GM23248 (cell line): ENCODE measurements at places on chromosomes 1 and 21. TPM values are rescaled to one million over a fixed set of nuclear protein-coding genes. Genes with fewer than 3 reads are reported as not detected.

Gene AMY1A
- not detected in 2 replicates for total RNA-seq

Gene PCSK9
- total RNA-seq: 0.11 and 0.25 TPM in 2 replicates

GRCh38 chr1:206883160-206883559, 14.1 kb upstream of the IL24 start:
- no peaks in the 10 kb centered on the region for H3K36me3 ChIP-seq
- H3K27ac ChIP-seq: no peak overlapping the region
- no peaks in the 10 kb centered on the region for H3K27me3 ChIP-seq
- DNase-seq: no peak
- no peak overlapping the region for H3K4me3 ChIP-seq

GRCh38 chr1:180522213-180522515, 19.8 kb upstream of the ACBD6 start:
- H3K27ac ChIP-seq: no peak overlapping the region
- H3K36me3 ChIP-seq: no peaks in the 10 kb centered on the region
- H3K27me3 ChIP-seq: no peaks in the 10 kb centered on the region
- 0 out of 2 replicates have a peak, but pooled peaks cover under 1% of the 10 kb centered on the region for H3K4me1 ChIP-seq

DNA sequence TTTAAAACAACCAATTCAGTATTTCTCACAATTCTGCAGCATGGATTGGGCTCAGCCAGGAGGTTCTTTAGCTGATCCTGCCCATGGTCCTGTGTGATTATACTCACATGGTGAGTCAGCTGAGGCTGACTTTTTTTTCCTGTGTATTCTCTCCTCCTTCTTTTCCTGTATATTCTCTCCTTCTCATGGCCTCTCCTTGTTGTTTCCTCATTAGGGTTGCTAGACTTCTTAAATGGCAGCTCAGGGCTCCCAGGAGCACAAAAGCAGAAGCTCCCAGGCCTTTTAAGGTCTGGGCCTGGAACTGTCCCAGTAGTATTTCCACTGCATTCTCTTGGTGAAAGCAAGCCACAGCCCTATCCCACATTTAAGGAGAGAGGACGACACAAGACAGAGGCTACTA, 26.8 kb downstream of the VANGL1 start:
- DNase-seq: peak; percentile 22
- H3K4me1 ChIP-seq: peaks cover 19% of the 10 kb centered on the region
- H3K27ac ChIP-seq: peak overlapping the region; percentile 35
- H3K36me3 ChIP-seq: peaks cover 23% of the 10 kb centered on the region; the same call in 1 of the 2 replicates
- no peaks in the 10 kb centered on the region for H3K27me3 ChIP-seq

DNA sequence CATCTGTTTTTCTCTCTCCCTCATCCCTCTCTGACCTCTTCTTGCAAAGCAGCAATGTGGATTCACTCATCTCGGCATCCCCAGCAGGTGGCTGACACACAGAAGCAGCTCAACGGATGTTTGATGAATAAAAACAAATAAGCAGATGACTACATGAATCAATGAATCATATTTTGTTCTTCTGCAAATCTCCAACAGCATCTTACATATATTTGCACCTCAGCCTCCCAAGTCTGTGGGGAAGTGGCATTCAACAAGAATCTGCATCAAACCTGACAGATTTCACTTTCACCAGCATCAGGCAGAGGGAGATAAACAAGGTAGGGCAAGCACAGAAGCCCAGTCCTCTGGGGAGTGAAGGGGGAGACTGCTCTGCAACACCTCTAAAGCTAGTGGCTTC, 34.0 kb downstream of the CAPN8 start:
- no peak overlapping the region for H3K27ac ChIP-seq
- no peaks in the 10 kb centered on the region for H3K36me3 ChIP-seq
- DNase-seq: peak; percentile 13
- no peak overlapping the region for H3K4me3 ChIP-seq
- H3K27me3 ChIP-seq: peaks cover 55% of the 10 kb centered on the region
- H3K4me1 ChIP-seq: no peaks in the 10 kb centered on the region

GRCh38 chr1:93441589-93441988, 6.3 kb upstream of the FNBP1L start:
- no peaks in the 10 kb centered on the region for H3K36me3 ChIP-seq
- no peak for DNase-seq
- no peaks in the 10 kb centered on the region for H3K27me3 ChIP-seq
- no peak overlapping the region; the same call in 1 of the 2 replicates for H3K27ac ChIP-seq
- H3K4me3 ChIP-seq: no peak overlapping the region

GRCh38 chr1:204634260-204634910, 51.2 kb downstream of the LRRN2 start:
- H3K4me3 ChIP-seq: no peak overlapping the region
- DNase-seq: no peak
- H3K36me3 ChIP-seq: no peaks in the 10 kb centered on the region
- H3K4me1 ChIP-seq: no peaks in the 10 kb centered on the region

DNA sequence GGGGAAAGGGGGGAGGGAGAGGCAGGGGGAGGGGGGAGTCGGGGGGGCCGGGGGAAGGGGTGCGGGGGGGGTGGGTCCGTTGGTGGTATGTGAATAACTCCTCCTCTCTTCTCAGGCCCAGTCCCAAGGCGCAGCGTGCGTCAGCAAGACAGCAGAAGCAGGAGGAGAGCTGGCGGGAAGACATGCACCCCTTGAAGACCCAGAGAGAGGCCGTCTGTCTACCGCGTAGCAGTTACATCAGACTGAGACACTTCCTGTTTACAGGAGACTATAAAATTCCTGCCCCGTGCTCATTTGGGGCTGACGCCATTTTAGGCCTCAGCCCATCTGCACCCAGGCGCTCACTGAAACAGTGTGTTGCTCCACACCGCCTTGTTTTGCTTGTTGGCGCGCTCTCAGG, 55.3 kb downstream of the SETD4 start:
- H3K36me3 ChIP-seq: no peaks in the 10 kb centered on the region
- H3K4me1 ChIP-seq: peaks cover 30% of the 10 kb centered on the region
- DNase-seq: peak; percentile 93
- H3K27ac ChIP-seq: peak overlapping the region; percentile 85
- H3K27me3 ChIP-seq: no peaks in the 10 kb centered on the region

DNA sequence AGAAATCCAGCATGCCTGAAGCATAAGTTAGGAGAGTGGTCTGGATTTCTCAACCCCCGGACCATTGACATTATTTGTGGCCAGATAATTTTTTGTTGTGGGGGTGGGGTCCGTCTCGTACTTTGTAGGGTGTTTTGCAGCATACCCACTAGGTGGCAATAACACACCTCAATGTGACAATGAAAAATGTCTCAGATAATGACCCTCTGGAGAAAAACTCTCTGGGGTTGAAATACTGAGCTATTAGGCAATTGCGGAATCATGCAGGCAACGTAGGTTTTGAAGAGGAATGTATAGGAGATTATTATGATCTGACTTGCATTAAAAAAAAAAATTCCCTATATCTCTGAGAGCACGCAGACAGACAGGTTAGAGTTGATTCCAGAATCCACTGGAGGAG, 25.3 kb upstream of the RRP15 start:
- no peaks in the 10 kb centered on the region for H3K4me1 ChIP-seq
- DNase-seq: no peak
- no peak overlapping the region for H3K4me3 ChIP-seq
- no peaks in the 10 kb centered on the region for H3K36me3 ChIP-seq
- no peaks in the 10 kb centered on the region for H3K27me3 ChIP-seq

DNA sequence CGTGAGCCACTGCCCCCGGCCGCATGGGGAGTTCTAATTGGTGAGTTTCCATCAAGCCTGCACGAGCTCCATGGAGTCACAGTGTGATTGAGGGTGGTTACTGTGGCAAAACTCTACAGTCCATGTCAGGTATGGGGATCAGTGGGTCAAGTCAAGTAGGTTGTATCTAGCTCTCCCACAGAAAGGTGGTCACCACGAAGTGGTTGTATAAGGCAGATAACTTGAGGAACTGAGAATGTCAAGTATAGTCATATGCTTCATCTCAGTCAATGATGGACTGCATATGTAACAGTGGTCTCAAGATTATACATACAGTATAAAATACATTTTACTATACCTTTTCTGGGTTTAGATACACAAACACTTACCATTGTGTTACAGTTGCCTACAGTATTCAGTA, 348.6 kb upstream of the ZP4 start:
- H3K4me3 ChIP-seq: no peak overlapping the region
- H3K27ac ChIP-seq: no peak overlapping the region
- H3K27me3 ChIP-seq: no peaks in the 10 kb centered on the region
- H3K4me1 ChIP-seq: no peaks in the 10 kb centered on the region

- no peak overlapping the region for H3K27ac ChIP-seq
- no peak overlapping the region for H3K4me3 ChIP-seq
- no peak for DNase-seq
- H3K27me3 ChIP-seq: no peaks in the 10 kb centered on the region
- H3K4me1 ChIP-seq: no peaks in the 10 kb centered on the region
Measured at GRCh38 chr1:204145033-204145504, 6.8 kb downstream of the ETNK2 start.

- peak; percentile 34 for DNase-seq
- no peaks in the 10 kb centered on the region for H3K4me1 ChIP-seq
- peaks cover 12% of the 10 kb centered on the region for H3K36me3 ChIP-seq
- no peaks in the 10 kb centered on the region for H3K27me3 ChIP-seq
Measured at GRCh38 chr1:156247460-156248322, at the start of gene PAQR6. Gene PAQR6, minus strand, starts transcription at chr1:156248056. Its CDS starts 1,325 bp downstream, at chr1:156246731.

DNA sequence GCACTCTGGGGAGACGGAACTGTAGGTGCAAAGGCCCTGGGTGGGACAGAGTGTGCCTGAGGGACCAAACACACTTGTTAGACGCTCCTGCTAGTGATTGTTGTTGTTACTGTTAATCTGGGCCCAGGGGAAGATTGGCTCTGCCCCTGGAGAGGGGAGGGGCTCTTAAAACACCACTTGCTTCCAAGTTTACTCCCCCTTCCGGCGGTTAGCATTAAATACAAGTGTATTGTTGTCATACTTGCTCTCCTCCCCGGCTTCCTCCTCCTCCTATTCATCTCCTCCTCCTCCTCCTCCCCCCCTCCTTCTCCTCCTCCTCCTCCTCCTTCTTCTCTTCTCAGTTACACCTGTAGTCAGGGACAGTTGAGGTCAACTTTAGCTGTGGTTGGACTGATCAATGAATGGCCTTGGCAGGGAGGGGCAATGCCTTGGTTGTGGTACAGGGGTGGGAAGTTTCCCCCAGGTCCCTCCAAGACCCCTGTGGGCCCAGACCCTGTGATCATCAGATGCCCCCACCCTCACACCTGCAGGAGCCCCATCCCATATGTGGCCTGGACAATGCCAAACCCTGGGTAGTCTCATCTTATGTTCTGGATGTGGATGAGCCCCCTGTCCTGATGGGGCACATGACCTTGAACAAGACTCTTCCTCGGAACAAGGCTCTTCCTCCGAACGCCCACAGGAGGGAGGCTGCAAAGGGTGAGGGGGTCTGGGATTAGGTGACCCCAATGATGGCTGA, 217.3 kb downstream of the PTPRU start:
- no peaks in the 10 kb centered on the region for H3K4me1 ChIP-seq
- no peaks in the 10 kb centered on the region for H3K36me3 ChIP-seq
- peaks cover 10% of the 10 kb centered on the region; the same call in 1 of the 2 replicates for H3K27me3 ChIP-seq
- H3K27ac ChIP-seq: no peak overlapping the region
- no peak overlapping the region for H3K4me3 ChIP-seq

DNA sequence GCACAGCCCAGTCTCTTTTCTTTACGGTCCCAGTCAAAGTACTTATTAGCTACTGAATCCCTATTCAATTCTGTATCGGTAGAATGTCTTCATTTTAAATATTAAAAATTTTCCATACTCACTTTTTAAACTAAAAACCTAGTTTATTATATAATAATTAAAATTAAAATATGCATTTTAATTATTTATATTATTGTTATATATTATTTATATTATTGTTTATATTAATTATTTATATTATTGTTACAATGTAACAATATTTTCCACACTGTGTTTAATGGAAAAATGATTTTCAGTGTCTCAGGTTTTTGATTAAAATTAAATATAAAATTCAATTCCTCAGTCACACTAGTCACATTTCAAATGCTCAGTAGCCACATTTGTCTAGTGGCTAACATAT, 18.2 kb upstream of the PPP2R5A start:
- H3K4me3 ChIP-seq: no peak overlapping the region
- no peak for DNase-seq
- H3K27me3 ChIP-seq: peaks cover 8% of the 10 kb centered on the region; the same call in 1 of the 2 replicates
- no peaks in the 10 kb centered on the region for H3K36me3 ChIP-seq

DNA sequence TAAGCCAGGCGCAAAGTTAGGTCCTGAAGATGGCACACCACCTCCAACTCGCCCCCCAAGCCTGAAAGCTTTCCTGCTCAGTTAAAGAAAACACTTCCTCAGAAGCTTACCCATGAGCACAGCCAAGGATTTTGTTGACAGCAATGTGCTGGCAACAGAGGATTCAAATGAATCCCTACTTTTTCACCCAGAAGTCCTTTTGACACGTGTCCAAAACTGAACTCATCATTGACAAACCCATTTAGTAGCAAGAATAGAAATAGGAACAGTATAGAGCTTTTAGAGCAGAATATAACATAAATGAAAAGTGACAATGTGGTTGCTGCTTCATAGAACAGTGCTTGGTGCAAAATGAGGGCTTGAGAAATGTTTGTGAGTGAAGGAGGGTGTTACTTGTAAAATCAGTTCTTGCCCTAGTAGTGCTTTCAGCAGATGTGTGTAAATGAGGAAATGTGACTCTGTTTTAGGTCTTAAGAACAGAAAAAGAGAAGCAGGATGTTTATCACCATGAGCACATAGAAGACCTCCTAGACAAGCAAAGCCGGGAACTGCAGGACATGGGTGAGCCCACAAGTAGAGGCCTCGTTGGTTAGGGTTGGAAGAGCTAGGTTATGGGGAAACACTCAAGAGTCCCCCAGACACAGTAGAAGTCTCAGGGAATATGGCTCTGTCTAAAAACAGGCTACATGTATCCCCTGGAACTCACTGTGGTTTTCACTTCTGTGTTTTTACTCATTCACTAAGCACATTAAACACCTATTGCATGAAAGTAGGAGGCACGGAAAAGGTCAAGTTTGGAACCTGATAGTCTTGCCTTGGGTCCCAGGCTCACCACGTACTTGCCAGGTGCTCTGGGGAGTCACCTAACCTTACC, 48.6 kb upstream of the TMEM125 start:
- H3K27me3 ChIP-seq: no peaks in the 10 kb centered on the region
- DNase-seq: no peak
- H3K4me1 ChIP-seq: no peaks in the 10 kb centered on the region
- no peak overlapping the region for H3K27ac ChIP-seq
- no peak overlapping the region for H3K4me3 ChIP-seq

DNA sequence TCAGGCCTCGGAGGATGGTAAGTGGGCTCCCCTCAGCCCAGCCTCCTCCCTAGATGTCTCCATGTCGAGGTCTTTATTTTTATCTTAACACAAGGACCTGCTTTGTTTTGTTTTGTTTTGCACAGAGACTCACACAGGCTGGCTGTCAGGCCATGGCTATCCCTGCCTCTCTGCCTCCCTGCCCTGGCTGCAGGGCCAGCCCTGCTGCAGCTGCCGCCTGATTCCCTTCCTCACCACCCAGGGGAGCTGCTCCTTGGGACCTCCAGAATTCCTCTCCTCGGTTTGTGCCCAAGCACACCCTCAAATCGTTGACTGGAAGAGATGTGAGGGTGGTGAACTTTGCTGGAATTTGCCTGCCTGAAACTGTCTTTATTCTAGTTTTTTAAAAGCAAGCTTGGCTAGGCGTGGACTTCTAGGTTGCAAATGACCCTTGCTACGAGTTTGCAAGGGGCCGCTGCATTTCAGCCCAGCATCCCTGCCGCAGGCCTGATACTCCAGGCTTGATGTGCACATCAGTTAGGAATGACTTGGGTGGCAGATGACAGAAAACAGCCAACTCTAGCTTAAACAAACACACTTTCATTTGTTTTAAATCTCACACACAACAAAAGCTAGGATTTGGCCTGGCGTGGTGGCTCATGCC, 37.1 kb downstream of the WNT9A start:
- H3K4me3 ChIP-seq: no peak overlapping the region
- no peak overlapping the region for H3K27ac ChIP-seq
